Hematopoietic multipotent progenitor cell treated with erythropoietin and hydrocortisone succinate and interleukin-3 and kit ligand, for 15 days (in vitro differentiated cells): ENCODE measurements at places on chromosomes 12 and 14.

GRCh38 chr14:72615451-72616121 lies 278.3 kb downstream of the DPF3 start:
- no peak for DNase-seq

DNA sequence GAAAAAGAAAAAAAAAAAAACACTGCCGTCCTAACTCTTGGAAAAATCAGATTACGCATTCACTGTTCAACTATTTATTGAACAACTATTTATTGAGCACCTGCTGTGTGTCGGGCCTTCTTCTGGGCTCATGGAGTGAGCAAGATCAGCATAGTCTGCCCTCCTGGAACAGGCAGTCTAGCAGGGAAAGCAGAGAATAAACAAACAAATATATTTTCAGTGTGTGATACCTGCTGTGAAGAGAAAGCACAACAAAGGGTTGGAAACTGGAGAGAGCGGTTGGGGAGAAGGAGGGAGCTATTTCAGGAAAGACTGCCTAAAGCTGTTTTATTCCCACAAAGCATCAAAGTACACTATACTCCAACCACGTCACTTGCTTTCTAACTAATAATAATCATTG lies 10.8 kb downstream of the PROX2 start:
- no peak for DNase-seq

DNA sequence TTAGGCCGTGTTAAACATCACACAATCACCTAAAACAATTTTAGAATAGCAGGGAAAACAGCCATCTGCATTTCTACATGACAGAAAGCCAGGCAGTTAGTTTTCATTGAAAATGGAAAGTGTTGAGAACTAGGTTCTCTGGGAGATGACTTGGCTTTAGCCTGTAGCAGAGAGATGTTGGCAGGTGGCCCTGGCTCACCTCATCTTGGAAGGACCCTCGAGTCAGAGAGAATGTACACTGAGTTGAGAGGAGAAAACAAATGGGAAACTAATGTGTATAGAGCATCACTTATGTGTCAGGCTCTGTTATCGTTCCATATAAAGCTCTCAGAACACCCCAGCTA lies 51.9 kb downstream of the SUSD6 start:
- no peak for DNase-seq

DNA sequence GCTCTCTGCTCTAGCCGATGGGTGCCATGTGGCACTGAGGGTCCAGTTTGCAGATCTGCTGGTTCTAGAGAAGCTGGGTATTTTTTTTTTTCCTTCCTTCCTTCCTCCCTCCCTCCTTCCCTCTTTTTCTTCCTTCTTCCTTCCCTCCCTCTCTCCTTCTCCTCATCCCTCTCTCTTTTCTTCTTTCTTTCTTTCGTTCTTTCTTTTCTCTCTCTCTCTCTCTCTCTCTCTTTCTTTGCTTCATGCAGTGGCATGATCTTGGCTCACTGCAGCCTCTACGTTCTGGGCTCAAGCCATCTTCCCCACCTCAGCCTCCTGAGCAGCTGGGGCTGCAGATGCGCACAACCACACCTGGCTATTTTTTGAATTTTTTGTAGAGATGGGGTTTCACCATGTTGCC lies 2.7 kb upstream of the BCL7A start:
- no peak for DNase-seq

GRCh38 chr12:89357297-89357730 lies 5.0 kb upstream of the DUSP6 start:
- no peak for DNase-seq

- DNase-seq: no peak
Measured at GRCh38 chr12:104402630-104403029, 54.1 kb upstream of the CHST11 start.

DNA sequence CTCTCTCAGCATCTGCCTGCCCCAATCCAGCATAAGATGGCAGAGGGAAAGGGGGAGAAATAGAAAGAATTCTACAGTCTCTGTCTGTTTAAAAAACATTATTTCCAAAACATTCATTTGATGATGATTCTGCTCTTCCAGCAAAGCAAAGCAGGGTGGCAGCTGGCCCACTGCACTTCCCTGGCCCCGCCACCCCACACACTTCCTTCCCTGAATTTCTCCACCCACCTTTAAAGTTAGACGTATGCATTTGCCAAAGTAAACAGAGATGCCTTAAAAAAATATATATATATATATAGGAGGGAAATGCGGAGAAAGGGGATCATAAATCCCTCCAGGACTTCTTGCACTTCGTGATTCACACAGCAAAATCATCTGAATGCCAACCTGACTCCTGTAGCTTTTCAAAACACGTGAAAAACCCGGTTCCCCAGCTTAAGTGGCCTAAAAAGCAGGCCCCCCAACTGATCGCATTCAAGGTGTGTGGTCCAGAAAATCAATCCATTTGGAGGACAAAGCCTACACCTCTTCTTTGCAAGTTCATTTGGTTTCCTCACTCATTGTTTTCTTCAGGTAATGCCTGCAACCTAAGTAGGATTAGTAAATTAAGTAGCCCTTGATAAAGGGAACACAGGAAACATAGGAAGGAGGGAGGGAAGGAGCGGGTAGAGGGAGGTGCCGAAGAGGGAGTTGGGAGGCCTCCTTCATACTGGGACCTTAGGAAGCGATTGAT lies 68.8 kb downstream of the LLPH start:
- DNase-seq: no peak

GRCh38 chr12:73321776-73322175 lies 1049.6 kb downstream of the TRHDE start:
- no peak for DNase-seq

DNA sequence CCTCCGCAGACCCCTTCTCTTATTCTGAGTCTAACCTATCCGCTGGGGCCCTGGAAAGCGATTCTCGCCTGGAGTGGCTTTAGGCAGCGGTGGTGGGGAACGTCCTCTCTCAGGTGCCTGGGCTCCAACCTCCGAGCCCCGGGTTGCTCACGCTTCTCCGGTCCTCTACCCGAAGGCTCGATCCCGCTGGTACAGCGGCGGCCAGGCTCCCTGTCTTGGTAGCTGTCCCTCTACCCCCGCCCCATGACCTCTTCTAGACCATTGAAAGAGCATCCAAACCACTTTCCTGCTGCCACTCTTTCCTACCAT lies 505 bp upstream of the HEBP1 start:
- no peak for DNase-seq

DNA sequence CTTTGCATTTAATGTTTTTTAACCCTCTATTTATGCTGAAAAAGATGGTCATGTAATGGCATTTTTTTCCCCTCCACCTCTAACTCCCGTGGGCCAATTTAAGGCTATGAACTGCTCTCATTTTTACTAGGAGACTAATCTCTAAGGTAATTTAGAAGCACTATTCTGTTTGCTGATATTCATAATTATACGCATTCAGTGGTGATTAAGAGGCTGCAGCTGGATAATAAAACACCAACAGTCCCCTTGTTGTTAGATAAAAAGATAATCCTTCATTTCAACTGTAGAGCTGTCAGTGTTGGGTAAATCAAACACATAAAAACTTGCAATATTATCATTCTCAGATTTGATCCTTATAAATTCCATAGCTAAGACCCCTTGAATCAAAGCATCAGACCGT lies 8.9 kb downstream of the MYO1H start:
- no peak for DNase-seq

DNA sequence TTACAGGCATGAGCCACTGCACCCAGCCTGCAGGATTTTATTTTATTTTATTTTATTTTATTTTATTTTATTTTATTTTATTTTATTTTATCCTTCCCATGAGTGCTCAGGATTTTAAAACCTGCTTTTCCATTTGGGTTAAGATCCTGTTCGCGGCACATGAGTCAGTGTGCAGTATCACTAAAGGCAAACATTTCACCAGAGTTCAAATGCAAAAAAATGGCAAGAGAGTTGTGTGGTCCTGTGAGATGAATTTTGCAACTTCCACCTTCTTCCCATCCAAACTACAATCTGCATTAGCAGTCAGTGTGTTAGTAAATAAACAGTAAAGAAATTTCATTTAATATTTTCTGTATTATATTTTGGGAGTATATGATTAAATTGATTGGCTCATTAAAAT lies 29.0 kb downstream of the MOAP1 start:
- no peak for DNase-seq

DNA sequence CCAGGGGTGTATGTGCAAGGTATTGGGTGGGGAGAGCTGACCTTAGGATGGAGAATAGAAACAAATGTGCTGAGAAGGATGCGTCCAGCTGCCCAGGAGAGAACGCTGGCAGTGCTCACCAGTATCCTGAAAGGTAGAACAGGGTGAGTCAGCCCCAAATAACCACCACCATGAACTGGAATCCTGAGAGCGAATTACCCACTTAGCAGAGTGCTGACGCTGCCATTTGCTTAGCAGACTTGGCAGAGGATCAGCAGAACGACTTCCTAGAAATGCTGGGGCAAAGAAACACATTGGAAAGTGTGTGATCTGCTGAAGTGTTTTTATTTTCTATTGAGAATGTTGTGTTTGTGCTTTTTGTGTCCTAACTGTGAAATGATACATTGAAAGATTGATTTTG lies 213.6 kb downstream of the ADGRD1 start:
- no peak for DNase-seq

DNA sequence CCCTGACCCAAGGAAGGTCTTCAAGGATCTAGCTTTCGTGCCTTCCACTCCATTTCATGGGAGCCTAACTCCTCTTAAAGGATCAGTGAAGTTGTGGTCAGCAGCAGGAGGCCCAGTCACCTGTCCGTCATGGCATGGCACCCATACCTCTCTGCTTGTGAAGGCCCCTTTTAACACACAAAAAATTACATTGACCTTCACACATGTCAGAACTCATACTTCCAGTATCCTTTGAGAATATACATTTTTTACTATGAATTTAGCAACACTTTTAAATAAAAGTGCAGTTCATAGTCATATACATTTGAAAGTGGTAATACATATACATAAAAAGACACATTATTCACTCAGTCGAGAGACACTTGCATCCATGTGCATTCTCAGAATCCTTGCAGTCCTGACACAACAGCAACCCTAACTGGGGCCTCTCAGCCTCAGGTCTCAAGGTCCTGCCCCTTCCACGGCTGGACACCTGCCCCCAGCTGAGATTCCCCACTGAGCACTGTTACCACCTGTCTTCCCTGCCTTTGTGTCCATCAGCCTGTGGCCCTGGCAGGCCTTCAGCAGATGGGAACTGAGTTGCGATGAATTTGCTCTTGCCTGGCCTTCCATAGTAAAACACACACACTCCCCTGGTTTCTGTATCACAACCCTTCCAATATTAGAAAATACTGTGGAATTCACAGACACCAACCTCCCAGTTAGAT lies 3.7 kb upstream of the KRT3 start:
- DNase-seq: no peak

- DNase-seq: peak; percentile 77
Measured at GRCh38 chr12:108689314-108690190, 41.8 kb downstream of the CORO1C start.
